ENCODE measurements at places on chromosomes 7 and 10. TPM values are rescaled to one million over a fixed set of nuclear protein-coding genes. Genes with fewer than 3 reads are reported as not detected.

TCAF1 gene
- 12.7 TPM for polyA plus RNA-seq

MEOX2 gene
- 7.3 TPM for polyA plus RNA-seq

RBP3 gene
- not detected for polyA plus RNA-seq

TFPI2 gene
- 6.5 TPM for polyA plus RNA-seq

LIPN gene
- not detected for polyA plus RNA-seq

EN2 gene
- polyA plus RNA-seq = 0.16 TPM

POU6F2 gene
- polyA plus RNA-seq = 0.86 TPM

PTPRN2 gene
- polyA plus RNA-seq = 1.9 TPM

MRC1 gene
- 4.4 TPM for polyA plus RNA-seq

PRPS1L1 gene
- not detected for polyA plus RNA-seq

GATA3 gene
- 1.4 TPM for polyA plus RNA-seq

ZNF488 gene
- 0.02 TPM for polyA plus RNA-seq

HERC4 gene
- polyA plus RNA-seq = 14.0 TPM

MOSPD3 gene
- polyA plus RNA-seq = 13.8 TPM

MGAM2 gene
- 0.02 TPM for polyA plus RNA-seq

ODAD2 gene
- polyA plus RNA-seq = 0.05 TPM

NEUROD6 gene
- polyA plus RNA-seq = not detected

NAT16 gene
- not detected for polyA plus RNA-seq

GDF2 gene
- 0.14 TPM for polyA plus RNA-seq

ADCY1 gene
- polyA plus RNA-seq = 2.2 TPM

PHYH gene
- polyA plus RNA-seq = 138 TPM

SLC26A5 gene
- 0.07 TPM for polyA plus RNA-seq

OPN1SW gene
- polyA plus RNA-seq = not detected

Measured in right cardiac atrium (tissue), 5 donors.